ENCODE measurements at places on chromosomes 16 and 17. TPM values are rescaled to one million over a fixed set of nuclear protein-coding genes. Genes with fewer than 3 reads are reported as not detected.

DNA sequence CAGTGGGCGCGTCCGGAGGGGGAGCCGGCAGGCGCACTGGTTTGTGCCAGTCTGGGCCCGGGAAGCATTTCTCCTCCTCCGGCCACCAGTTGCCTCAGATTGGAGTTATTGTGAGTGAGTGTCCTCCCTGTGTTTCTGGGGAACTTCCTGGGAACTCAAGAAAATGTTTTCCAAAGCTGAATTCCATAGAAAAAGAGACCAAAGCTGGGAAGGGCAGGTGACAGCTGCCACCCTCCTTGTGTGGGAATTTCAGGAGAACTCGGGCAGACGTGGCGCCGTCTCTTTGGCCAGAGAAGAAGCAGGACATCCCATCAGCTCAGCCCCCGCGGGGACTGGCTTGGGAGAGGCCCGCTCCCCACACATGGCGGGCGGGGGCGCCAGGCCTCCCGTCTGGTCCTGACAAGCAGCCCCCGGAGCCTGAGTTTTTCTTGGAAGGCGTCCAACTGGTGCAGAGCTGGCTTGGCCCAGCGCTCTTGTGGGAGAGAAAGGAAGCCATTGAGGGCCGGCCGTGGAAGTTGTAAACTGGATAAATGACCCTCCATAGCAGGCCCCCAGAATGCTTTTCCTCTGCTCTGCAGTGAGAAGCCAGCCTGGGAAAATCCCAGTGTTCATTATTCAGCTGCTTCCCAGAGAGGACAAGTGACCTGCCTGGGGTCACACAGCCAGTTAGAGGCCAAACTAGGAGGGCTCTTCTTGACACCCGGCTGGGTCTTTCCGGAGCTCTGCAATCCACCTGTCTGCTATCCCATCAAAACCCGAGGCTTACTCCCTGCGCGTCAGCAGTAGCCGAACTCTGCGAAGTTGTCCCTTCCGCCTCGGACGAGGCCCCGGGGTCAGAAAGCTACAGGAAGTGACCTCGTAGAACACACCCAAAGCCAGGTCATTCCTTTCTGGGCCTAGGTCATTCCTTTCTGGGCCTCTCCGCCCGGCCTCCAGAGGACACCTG is 39.2 kb upstream of the GSE1 start:
- peak; percentile 87 for DNase-seq

DNA sequence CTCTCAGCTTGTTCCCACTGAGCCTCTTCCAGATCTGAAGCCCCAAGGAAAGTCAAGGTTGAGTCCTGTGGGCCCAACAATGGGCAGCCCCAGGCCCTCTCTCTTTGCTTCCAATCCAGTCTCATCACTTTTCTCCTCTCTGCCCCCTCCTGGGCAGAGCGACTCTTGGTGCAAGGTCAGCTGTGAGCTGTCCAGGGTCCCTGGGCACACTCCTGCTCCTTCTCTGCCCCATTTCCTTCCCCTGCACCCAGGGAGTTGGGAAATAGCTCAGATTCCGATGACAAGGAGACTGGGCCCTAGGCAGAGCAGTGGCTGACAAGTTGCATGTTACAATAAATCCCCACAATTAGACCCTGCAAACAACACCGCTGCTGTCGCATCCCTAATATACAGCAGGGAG is 16.1 kb upstream of the CRHR1 start:
- DNase-seq, result no peak

DNA sequence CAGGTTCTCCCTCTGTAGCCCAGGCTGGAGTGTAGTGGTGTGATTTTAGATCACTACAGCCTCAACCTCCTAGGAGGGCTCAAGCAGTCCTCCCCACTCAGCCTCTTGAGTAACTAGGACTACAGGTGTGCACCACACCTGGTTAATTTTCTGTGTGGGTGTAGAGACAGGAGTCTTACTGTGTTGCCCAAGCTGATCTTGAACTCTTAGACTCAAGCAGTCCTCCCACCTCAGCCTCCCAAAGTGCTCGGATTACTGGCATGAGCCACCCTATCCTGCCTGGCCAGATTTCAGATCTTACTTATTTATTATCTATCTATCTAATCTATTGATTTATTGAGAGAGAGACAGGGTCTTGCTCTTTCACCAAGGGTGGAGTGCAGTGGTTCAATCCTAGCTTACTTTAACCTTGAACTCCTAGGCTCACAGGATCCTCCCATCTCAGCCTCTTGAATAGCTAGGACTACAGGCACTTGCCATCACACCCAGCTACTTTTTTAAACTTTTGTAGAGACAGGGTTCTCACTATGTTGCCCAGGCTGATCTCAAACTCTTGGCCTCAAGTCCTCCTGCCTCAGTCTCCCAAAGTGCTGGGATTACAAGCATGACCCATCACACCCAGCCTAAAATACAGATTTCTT is 61.8 kb downstream of the TUBD1 start:
- no peak for DNase-seq

DNA sequence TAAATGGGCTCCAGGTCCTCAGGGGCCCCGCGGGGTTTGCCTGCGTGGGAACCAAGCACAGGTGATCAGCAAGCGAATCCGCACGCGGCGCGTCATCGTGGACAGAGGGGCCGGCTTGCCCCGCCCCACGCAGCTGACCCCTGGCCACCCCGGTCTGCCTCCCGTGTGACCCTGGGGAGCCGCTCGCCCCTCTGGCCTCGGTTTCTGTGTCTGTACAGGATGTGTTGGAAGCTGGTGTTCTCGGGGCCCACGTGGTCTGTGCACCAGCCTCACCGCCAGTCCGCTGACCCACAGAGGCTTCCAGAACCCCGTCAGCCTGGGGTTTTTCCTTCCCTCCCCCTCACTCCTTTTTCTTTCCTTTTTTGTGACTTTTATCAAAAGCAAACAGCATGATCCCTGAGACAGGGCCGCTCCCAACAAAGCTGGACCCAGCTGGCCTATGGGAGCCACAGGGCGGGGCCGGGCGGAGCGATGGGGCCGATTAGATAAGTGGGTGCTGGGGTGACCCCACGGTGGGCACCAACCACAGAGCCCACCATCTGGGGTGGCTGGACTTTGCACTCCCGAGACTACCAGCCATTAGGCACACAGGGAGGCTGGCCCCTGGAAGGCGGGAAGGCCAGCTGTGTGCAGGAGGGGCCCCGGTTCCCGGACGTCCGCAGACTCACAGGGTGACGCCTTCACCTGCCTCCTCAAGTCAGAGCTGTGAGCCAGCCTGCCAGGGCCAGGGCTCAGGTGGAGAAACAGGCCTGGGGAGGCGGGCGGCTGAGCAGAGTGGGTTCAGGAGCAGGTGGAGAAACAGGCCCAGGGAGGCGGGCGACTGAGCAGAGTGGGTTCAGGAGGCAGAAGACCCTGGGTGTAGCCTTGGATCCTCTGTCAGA is 56.0 kb downstream of the ZFPM1 start:
- DNase-seq, result no peak

DNA sequence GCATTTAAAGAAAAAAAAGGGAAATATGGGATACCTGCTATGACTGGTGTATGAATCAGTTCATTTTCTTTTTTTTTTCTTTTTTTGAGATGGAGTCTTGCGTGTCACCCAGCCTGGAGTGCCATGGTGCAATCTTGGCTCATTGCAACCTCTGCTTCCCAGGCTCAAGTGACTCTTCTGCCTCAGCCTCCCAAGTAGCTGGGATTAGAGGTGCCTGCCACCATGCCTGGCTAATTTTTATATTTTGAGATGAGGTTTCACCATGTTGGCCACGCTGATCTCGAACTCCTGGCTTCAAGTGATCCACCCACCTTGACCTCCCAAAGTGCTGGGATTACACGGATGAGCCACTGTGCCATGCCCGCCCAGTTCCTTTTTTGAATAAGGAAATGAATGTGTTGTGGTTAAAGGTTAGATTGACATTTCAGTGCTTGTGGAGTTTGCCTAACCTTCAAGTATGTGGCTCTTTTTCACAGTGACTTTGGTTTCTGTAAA is 7.7 kb downstream of the HAPSTR1 start:
- no peak for DNase-seq

DNA sequence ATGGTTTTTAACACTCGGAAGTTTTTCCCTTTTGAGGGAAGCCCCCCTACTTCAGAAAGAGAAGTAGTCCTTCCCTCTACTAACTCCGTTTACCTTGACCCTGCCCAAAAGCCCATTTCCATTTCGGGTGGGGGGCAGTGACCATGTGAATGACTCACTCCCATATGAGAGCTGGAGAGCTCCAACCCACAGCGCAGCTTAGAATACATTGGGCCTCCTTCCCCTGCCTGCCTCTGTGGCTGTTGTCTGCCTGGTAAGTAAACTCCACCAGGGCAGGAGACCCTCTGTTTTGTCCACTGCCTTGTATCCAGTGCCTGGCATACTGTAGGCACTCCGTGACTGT is 985 bp downstream of the SGSM2 start:
- no peak for DNase-seq

GRCh38 chr17:16987066-16987829 is 15.3 kb upstream of the TNFRSF13B start:
- DNase-seq, result peak; percentile 57

GRCh38 chr16:58511933-58512815 is 3.1 kb upstream of the SETD6 start:
- peak; percentile 90 for DNase-seq

- peak; percentile 96 for DNase-seq
Measured at GRCh38 chr16:1772908-1773702, at the start of gene MRPS34. Gene MRPS34 (minus strand): TSS chr16:1773134. CDS start chr16:1773119, 15 bp downstream.

DNA sequence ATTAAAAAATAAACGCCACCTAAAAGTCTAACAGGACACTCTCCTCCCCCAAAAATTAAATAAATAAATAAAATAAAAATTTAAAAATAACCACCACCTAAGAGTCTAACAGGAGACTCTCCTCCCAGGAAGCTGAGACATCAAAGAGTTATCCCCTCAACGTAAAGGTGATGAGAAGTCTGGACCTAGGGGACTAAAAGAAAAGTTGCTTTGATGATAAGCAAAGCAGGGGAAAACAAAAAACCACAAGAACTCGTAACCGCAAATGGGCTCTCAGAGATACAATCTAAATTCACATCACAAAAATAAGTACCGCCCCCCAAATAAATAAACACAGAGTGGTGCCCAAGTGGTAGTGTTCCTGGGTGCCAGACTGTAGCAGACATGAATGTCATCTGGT is 412.2 kb downstream of the ZFHX3 start:
- no peak for DNase-seq

DNA sequence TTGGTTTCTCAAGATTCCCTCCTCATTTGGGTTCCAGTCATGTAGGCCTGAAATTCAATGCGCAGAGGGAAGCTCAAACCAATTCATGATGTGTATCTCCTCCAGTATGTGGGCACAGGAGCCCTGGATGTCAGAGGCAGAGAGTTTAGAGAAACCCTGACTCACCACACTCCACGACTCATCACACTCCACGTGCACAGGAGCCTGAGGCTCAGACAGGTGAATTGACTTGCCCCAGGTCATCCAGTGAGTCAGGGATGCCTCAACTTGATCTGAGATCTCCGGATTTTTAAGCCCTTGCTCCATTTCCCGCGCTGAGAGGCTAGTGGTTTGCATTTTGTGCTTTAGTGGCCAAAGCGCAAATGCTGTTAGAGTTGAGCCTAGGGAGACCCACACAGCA is 183.9 kb downstream of the HAPSTR1 start:
- no peak for DNase-seq

DNA sequence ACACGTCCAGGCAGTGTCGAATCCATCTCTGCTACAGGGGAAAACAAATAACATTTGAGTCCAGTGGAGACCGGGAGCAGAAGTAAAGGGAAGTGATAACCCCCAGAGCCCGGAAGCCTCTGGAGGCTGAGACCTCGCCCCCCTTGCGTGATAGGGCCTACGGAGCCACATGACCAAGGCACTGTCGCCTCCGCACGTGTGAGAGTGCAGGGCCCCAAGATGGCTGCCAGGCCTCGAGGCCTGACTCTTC is 7.2 kb upstream of the CD68 start:
- no peak for DNase-seq

- no peak for DNase-seq
Measured at GRCh38 chr16:31128711-31129567, 6.6 kb downstream of the PRSS8 start.

- no peak for DNase-seq
Measured at GRCh38 chr16:70267516-70267915, 15.8 kb upstream of the EXOSC6 start.

DNA sequence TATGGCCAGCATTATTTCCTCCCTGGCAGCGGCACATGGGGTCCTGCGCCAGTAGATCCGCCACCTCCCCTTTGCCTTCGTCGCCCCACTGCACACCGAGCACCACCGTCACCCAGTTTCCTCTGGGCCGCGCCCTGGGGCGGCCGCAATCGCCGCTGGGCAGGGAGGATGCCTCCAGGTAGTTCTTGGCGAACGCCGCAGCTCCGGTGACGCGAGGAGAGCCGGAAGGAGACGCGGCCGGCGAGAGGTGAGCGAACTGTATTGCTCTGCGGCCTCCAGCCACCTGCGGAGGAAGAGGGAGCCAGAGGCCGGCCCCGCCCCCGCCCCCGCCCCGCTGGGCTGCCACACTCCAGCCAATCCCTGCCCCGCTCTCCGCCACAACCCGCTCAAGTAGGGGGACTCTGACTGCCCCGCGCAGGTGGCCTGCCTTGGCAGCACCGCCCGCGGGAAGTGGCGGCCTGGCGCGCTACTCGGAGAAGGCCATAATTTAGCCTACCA is 11.8 kb upstream of the SLFN13 start:
- peak; percentile 86 for DNase-seq

DNA sequence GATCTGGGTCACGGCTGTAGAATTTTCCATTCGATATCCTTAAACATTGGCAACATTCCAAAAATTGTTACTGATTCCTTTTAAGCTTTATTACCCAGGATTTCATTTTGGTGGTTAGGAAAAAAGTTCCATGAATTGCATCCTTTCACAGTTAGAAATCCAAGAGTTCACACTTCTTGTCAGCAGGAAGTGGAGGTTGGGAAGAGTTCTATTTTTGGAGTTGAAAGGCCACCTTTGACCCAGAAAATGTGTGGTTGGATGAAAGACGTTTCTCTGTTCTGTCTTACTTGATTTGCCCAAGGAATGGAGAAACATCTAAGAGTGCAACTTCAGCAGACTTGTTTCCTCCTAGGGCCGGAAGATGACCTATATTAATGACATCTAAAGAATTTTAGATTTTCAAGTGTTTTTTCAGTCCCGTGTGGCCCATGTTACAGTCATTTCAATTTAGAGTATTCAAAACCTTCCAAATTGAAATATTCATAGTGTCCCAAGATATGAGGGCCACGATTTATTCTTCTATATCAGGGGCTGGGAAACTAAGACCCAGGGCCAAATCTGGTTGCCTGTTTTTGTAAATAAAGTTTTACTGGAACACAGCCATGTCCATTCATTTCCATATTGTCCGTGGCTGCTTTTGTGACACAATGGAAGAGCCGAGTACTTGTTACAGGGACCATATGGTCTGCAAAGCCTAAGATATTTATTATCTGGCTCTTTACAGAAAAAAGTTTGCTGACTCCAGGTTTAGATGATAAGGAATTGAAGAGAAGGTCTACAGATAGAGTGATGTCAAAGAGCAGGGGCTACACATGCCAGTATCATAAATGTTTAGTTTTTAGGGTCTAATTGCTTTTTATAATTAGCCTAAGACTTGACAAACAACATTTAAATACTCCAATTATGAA is 50.2 kb downstream of the CDK5R1 start:
- DNase-seq, result no peak

GRCh38 chr17:30208214-30208613 is 27.3 kb downstream of the SLC6A4 start:
- DNase-seq, result no peak

GRCh38 chr16:11025120-11025531 is 80.8 kb downstream of the CLEC16A start:
- DNase-seq, result no peak

The CORO1A gene
- 49.8 TPM for total RNA-seq

The NR1D1 gene
- 20.2 TPM for total RNA-seq

The RMI2 gene
- 1.4 TPM for total RNA-seq

The SCGB1C2 gene
- total RNA-seq, result not detected

The ZP2 gene
- total RNA-seq, result not detected

The GINS2 gene
- 0.56 TPM for total RNA-seq

The LPO gene
- total RNA-seq, result not detected

The TTYH2 gene
- total RNA-seq, result 3.2 TPM

The CCDC40 gene
- 10.4 TPM for total RNA-seq

The TEKT1 gene
- total RNA-seq, result not detected

The LDHD gene
- total RNA-seq, result 0.52 TPM

The NPIPA7 gene
- total RNA-seq, result 15.9 TPM

Measured in posterior vena cava (tissue), 2 donors.